IPS-NIHi11 (cell line): ENCODE measurements at places on chromosomes 7 and 10.

DNA sequence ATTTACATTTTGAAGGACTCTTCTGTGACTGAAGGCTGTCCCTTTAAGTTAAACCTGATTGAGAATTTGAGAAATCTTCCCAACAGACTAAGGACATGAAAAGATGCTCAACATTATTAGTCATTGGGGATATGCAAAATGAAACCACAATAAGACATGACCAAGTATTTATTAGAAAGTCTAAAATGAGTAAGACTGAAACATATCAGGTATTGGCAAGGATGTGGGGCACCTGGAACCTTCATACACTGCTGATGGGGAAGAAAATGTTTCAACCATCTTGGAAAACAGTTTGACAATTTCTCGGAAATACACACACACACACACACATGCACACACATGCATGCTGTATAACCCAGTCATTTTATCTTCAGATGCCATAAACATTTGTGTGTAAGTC, 132.1 kb upstream of the CDK6 start:
- DNase-seq, result no peak

- DNase-seq, result no peak
Observed at GRCh38 chr10:113151190-113151666, 201.2 kb downstream of the TCF7L2 start.

DNA sequence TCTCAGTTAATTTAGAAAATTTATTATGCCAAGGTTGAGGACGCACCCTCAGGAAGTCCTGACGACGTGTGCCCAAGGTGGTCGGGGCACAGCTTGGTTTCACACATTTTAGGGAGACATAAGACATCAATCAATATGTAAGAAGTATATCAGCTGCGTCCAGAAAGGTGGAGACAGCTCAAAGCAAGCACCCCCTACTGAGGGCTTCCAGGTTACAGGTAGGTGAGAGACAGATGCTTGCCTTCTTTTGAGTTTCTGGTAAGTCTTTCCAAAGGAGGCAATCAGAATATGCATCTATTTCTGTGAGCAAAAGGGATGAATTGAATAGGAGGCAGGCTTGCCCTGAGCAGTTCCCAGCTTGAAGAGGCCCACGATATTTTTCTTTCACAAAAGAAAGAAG, 614.3 kb downstream of the XPNPEP1 start:
- DNase-seq, result no peak

DNA sequence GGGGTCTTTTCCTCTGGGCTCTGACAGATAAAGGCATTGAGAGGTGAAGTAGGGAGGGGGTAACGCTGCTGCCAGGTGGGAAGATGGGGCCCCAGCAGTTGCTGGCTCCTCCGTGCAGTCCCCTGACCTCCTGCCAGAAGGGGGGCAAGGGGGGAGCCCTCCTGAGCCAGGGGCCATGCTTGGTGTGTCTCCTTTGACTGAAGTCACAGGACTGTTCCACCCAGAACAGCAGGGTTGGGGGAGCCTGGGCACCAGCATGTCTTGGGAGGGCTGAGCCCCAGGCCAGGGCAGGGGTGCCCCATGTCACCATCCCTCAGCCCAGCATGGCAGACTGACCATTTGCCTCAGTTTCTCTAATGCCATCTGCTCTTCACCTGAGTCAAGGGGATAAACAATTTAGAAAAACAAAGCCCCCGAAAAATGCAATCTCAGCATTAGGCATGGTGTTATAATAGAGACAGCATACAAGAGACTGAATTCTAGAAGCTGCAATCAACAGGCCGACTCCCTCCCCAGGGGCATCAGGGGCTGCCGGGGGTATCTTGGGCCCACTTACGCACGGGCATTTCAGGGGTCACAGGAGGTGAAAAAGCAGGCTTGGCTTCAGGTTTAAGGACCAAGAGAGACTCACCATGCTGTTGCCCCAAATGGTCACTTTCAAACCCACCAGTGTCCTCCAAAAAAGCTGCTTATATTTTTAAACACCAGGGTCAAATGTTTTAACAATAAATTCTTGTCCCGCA, 108.6 kb upstream of the GPR26 start:
- no peak for DNase-seq

- DNase-seq, result no peak
Observed at GRCh38 chr10:24524314-24524713, 199.4 kb downstream of the ARHGAP21 start.
